Activated CD4-positive, alpha-beta memory T cell treated with anti-CD3 and anti-CD28 coated beads, Interleukin-2, amount 10 ng/mL, durations not matched to agents 7 days and 5 days (primary cell): ENCODE measurements at places on chromosomes 3 and 15.

DNA sequence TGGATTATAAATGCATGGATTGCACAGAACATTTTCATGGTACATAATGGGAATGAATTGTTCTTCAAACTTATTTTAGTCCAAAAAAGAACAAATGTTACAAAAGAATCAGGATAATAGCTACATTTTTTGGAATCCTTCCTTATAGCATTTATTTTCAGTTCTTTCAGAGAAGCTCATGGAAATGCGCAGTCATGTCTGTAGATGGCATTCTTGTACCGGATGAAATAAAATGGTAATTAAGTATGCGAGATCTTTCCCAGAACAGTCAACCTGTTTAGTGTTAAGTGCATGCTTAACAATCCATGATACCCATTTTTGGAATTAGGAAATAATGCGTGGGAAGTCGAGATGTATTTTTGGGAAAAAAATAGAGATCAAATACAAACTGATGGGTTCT is 38.2 kb upstream of the GOLGA8B start:
- H3K27me3 ChIP-seq: peaks cover 43% of the 10 kb centered on the region
- H3K36me3 ChIP-seq: no peaks in the 10 kb centered on the region
- no peak overlapping the region for H3K27ac ChIP-seq
- peaks cover 3% of the 10 kb centered on the region for H3K4me1 ChIP-seq
- DNase-seq: no peak

DNA sequence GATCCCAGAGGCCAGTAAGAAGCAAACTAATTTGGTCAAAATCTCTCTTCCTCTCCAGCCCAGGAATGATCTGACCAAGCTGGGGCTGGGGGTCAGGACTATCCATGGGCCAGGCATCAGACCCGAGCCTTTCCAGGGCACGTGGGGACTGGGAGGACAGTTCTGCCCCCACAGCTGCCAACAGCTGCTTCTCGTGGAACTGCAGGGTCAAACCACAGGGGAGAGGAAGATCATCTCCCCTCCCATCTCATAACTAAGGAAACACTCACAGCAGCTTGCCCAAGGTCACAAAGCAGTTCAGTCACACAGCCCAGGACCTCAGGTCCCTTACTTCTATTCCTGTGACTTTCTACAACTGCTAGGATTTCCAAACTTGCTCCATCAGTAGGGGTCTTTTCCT is 47.1 kb downstream of the DAPK2 start:
- peaks cover 22% of the 10 kb centered on the region for H3K4me1 ChIP-seq
- H3K27ac ChIP-seq: no peak overlapping the region
- H3K36me3 ChIP-seq: no peaks in the 10 kb centered on the region
- H3K27me3 ChIP-seq: peaks cover 4% of the 10 kb centered on the region

GRCh38 chr15:36344887-36345286 is 234.5 kb upstream of the CDIN1 start:
- no peaks in the 10 kb centered on the region for H3K27me3 ChIP-seq
- H3K4me1 ChIP-seq: no peaks in the 10 kb centered on the region
- no peak overlapping the region for H3K4me3 ChIP-seq
- H3K36me3 ChIP-seq: no peaks in the 10 kb centered on the region
- DNase-seq: no peak
- H3K27ac ChIP-seq: no peak overlapping the region

DNA sequence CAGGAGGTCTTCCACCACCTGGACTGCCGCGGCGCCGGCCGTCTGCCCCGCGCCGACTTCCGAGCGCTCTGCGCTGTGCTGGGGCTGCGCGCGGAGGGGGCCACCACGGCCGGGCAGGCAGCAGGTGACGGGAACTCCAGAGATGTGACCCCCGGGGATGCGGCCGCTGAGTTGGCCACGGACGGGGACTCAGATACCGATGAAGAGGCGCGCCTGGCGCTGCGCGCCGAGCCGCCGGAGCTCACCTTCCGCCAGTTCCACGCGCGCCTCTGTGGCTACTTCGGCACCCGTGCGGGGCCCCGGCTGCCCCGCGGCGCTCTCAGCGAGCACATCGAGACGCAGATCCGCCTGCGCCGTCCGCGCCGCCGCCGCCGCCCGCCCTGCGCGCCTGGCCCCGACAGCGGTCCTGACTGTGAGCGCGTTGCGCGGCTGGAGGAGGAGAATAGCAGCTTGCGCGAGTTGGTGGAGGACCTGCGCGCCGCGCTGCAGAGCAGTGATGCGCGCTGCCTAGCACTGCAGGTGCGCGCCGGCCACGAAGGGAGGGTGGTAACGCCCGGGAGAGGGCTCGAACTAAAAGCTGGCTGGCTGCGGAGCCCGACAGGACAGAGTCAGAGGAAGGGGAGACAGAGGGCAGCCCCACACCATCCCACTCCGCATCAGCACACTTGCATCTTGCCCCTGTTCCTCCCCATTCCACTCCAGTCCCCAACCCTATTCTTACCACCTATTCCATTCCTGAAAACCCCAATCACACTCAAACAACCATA is 885 bp downstream of the EFCC1 start:
- H3K27ac ChIP-seq: no peak overlapping the region
- H3K27me3 ChIP-seq: peaks cover 61% of the 10 kb centered on the region
- peaks cover 37% of the 10 kb centered on the region for H3K4me1 ChIP-seq
- DNase-seq: no peak
- H3K36me3 ChIP-seq: no peaks in the 10 kb centered on the region

DNA sequence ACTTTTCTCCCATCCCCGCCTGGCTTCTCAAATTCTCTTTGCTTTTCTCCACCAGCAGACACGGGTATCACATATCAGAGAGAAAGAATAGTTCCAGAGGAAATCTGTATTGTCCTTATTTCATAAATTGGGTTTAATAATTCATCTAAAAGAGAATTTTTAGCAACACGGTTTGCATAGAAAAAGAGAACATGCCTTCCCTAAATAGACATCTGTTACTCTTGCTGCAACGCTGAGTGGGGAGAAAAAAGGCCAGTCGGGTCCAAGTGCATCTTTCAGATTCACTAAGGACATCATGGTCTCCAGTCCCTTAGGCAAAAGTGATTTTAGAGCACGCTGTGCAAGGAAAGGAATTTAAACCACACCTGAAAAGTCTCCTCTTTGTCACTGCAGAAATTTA is 201.3 kb downstream of the ABHD5 start:
- DNase-seq: no peak
- no peak overlapping the region for H3K27ac ChIP-seq
- peaks cover 56% of the 10 kb centered on the region for H3K27me3 ChIP-seq
- no peaks in the 10 kb centered on the region for H3K36me3 ChIP-seq

DNA sequence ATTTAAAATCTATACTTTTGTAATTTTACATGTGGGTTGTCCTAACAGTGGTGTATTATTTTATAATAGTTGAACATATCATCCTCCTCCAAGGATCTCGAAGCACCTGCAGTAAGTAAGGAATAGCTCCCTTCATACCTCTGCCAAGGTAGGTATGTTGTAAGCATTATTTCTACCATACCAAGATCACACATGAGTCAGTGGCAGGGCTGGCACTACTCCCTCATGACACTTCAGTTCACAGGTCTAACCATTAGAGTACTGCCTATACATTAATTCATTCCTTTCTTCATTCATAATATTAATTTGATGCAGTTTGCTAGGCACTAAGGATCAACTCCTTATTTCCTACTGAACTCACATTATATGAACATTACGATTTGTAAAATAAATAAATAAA is 11.9 kb upstream of the LEKR1 start:
- H3K4me1 ChIP-seq: peaks cover 64% of the 10 kb centered on the region
- no peak for DNase-seq
- H3K4me3 ChIP-seq: no peak overlapping the region

DNA sequence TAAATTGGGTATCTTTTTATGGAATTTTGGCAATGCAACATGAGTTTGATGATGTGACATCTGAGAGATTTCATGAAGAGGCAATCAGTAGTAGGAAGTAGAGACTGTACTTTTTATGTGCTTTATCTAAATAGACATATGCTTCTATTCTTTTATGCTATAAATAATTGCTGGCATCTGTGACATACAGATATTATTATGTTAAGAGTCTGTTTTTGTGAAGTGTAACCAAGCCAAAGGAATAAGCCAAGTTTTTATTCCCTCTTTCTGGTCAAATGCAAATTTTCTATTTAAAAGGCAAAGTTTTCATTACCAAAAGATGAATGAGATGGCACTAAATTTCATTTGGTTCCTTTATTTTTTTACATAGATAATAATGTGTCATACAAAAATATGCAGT is 32.4 kb downstream of the PYDC2 start:
- H3K4me1 ChIP-seq: no peaks in the 10 kb centered on the region
- no peak overlapping the region for H3K27ac ChIP-seq
- no peaks in the 10 kb centered on the region for H3K27me3 ChIP-seq
- no peak overlapping the region for H3K4me3 ChIP-seq
- H3K36me3 ChIP-seq: no peaks in the 10 kb centered on the region
- no peak for DNase-seq

GRCh38 chr15:94127006-94127405 is 104.4 kb upstream of the MCTP2 start:
- H3K27ac ChIP-seq: no peak overlapping the region
- peaks cover 20% of the 10 kb centered on the region for H3K27me3 ChIP-seq
- H3K36me3 ChIP-seq: no peaks in the 10 kb centered on the region
- H3K4me3 ChIP-seq: no peak overlapping the region

DNA sequence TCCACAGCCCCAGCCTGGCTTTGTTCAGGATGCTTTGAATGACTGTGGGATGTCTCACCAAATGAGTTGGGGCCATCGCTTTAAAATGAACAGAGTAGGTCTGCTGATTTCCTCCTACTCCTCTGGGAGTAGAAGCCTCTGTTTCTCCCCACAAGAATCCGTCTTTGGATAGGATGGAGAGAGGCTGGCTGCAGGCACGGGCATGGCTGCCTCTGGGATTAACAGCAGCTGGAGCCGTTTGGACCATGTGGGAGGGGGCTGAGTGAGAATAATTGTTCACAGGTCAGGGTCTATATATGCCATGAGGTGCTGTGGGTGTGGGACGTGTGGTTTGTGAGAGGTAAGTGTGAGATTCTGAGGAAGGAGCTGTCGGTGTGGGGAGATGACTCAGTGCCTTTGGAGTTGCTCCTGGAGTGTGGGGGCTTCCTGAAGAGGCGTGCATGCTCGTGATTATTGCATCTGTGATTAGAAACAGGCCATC is 48.0 kb upstream of the APEH start:
- no peak overlapping the region for H3K4me3 ChIP-seq
- H3K36me3 ChIP-seq: no peaks in the 10 kb centered on the region
- peaks cover 11% of the 10 kb centered on the region for H3K4me1 ChIP-seq
- no peak overlapping the region for H3K27ac ChIP-seq
